PC-3 (cell line): ENCODE measurements at places on chromosomes 2 and 18.
A peak's percentile ranks its signal among the peaks of the same experiment; 100 is the strongest.

- peak; percentile 96 for DNase-seq
Measured at GRCh38 chr2:112803691-112804521, 19.6 kb upstream of the IL1A start.

GRCh38 chr18:58848685-58849084 lies 16.0 kb upstream of the ZNF532 start:
- DNase-seq: peak; percentile 95

DNA sequence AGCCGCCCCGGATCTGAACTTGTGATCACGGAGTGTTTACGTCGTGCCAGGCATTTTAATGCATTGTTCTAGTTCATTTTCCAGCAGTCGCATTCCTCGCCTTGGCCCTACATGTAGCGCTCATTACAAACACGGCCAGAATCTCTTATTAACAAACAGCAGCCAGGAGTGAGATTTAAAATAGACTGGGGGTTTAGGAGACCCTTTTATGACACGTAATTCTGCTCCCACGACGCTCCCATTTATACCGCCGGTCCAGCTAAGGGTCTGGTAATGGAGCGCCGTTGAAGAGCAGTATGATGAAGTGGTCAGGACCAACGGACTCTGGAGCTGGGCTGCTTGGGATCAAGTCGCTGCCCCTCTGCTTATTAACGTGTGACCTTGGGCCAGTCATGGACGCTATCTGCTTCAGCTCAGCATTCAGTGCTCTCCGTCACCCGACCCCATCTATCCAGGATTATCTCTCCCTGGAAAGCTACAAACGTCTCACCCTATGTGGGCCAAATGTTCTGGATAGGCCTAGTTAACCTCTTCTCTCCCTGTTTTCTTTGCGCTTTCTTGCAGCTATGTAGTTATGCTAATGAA lies 745 bp downstream of the MSH2 start:
- DNase-seq: peak; percentile 12

- DNase-seq: peak; percentile 86
Measured at GRCh38 chr18:8329186-8329771, 280.0 kb upstream of the RAB12 start.

GRCh38 chr2:111246620-111247061 lies 125.9 kb downstream of the BCL2L11 start:
- no peak for DNase-seq

DNA sequence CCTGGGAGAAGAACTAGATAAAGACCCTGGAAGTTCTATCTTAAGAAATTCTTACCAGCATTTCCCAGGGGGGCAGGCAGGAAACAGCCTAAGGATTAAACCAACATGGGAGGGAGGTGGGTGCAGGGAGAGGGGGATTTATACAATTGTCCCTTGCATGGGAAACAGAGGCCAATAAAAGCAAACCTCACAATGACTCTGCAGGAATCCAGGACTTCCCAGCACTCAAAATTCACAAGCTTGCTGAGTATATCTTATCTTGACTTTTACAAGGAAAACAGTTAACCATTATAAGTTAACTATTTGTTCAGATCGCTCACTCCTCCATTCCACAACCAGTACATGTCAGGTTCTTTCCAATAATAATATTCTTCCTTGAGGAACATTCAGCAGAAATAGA lies 241.3 kb downstream of the MREG start:
- peak; percentile 49 for DNase-seq

GRCh38 chr2:194556629-194557028 lies 1100.4 kb upstream of the SLC39A10 start:
- no peak for DNase-seq

DNA sequence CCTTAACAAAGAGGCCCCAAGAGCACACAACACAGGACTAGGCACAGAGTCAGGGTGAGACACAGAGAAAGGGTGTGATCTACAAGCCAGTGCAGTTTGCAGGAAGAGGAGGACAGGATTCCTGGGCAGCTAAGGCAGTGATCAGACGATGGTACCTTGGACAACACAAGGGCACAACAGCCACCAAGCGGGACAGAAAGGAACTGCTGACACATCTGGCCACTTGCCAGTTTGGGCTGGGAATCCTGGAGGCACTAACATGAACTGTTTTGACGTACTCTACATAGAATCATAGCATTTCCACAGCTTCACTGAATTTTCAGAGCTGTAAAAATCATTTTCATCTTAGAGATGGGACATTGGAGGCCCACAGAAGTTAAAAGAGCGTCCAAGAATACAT lies 221.5 kb upstream of the SLC35G4 start:
- DNase-seq: peak; percentile 73

GRCh38 chr2:170771421-170771937 lies 1.3 kb downstream of the ERICH2 start:
- DNase-seq: no peak

- peak; percentile 61 for DNase-seq
Measured at GRCh38 chr2:163878718-163879117, 142.9 kb upstream of the FIGN start.

GRCh38 chr2:24394998-24395397 lies 34.7 kb upstream of the ITSN2 start:
- no peak for DNase-seq

- no peak for DNase-seq
Measured at GRCh38 chr18:49162226-49162864, 211.6 kb upstream of the SMAD7 start.

DNA sequence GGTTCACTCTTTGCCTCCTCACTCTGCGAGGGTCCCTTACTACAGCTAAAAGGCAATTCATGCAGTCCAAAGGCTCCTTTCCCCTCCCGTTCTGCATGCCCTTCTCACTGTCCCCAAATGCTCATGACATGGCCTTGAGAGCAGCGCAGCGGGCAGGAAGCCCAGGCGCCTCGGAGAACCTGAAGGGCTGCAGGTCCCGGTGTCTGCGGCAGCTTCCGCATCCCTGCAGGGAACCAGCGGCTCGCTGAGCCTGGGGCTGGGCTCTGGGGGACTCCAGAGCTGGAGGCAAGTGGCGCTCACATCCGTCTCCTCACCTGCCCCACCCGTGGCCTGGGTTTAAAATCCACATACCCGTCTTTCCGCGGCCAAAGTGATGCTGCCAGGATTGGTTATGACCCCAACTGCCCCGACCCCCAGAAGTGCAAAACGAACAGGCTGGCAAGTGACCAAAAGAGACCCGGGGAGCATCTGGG lies 462 bp upstream of the CIDEA start:
- DNase-seq: no peak

- DNase-seq: no peak
Measured at GRCh38 chr18:3032721-3033120, 19.8 kb upstream of the LPIN2 start.

DNA sequence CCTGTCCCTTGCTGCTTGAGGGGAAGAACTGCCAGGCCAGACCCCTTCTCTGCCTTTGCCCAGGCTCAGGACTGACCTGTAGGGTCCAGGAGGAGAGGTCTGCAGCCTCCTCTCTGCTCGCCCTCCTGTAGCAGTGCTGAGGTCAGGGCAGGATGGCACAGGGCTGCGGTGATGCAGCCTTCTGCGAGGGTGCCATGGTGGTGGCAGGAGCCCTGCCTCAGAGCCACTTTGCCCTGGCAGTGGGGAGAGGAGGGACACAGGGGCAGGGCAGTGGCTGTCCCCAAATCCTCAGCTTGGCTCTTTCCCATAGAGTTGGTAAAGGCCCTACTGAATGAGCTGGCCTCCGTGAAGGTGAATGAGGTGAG lies 884 bp downstream of the PROM2 start:
- DNase-seq: no peak

GRCh38 chr2:37590119-37590571 lies 81.3 kb downstream of the CDC42EP3 start:
- DNase-seq: peak; percentile 74

DNA sequence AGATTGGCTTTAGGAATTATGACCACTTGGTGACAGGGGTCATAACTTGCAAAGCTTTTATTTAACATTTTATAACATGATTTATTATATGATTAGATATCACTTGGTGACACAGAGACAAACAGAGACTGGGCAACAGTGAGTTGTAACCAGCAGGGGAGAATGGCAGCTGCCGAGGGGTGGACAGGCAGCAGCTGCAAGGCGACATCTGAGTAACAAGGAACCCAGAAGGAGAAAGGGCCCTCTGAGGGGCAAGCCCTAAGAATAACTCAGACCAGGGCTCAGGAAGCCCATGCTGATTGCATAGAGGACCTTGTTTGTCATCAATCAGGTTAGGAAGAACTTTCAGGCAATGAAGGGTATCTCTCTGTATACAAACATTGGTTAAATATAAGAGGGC lies 339.9 kb upstream of the SOX11 start:
- no peak for DNase-seq

- DNase-seq: no peak
Measured at GRCh38 chr18:45980229-45980628, 13.1 kb upstream of the EPG5 start.

- no peak for DNase-seq
Measured at GRCh38 chr18:75548353-75548905, 120.9 kb upstream of the SMIM21 start.

- DNase-seq: peak; percentile 22
Measured at GRCh38 chr18:24799176-24799575, 338.7 kb downstream of the HRH4 start.

DNA sequence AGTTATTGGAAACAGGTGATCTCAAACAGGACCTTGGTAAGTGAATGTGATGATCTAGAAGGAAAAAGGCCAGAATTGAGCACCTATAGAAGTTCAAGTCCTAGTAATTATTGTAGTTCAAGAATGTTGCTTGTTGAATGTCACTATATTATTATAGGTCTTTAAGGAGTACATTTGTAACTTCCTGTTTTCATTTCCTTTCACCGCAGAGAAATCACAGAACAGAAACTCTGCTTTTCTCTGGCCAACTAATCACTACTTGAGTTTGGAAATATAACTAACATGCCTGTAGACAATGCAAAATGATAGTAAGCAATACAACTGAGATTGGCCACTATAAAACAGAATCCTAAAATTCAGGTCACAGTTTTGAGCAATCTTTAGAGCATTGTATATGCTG lies 61.8 kb upstream of the EFEMP1 start:
- DNase-seq: no peak

GRCh38 chr2:190534310-190535120 lies at the start of gene NEMP2:
Gene NEMP2, minus strand, starts transcription at chr2:190534722. Its CDS starts 67 bp downstream, at chr2:190534655.
- DNase-seq: peak; percentile 75

- no peak for DNase-seq
Measured at GRCh38 chr2:175880-176820, 87.7 kb downstream of the SH3YL1 start.

GRCh38 chr18:79257480-79257879 lies 138.2 kb upstream of the NFATC1 start:
- no peak for DNase-seq

DNA sequence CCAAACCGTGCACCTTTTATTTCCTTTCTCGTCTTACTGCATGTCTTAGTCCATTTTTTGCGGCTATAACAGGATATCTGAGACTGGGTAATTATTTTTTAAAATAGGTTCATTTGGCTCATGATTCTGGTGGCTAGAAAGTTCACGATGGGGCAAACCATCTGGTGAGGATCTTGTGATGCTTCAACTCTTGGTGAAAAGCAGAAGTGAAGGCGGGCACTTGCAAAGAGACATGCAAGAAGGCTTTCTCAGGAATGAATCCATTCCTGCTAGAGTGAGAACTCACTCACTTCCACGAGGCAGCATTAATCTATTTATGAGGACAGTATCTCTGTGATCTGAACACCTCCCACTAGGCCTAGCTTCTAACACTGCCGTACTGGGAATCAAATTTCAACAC lies 327.1 kb upstream of the RBMS1 start:
- DNase-seq: no peak

GRCh38 chr2:152407204-152407721 lies 72.3 kb downstream of the FMNL2 start:
- no peak for DNase-seq
